Suppressor macrophage treated with lipopolysaccharide for 4 hours (primary cell): ENCODE measurements at places on chromosomes 1 and 21.

- no peak for DNase-seq
These were observed 108.1 kb downstream of the ATG4C start for GRCh38 chr1:62891956-62892562.

DNA sequence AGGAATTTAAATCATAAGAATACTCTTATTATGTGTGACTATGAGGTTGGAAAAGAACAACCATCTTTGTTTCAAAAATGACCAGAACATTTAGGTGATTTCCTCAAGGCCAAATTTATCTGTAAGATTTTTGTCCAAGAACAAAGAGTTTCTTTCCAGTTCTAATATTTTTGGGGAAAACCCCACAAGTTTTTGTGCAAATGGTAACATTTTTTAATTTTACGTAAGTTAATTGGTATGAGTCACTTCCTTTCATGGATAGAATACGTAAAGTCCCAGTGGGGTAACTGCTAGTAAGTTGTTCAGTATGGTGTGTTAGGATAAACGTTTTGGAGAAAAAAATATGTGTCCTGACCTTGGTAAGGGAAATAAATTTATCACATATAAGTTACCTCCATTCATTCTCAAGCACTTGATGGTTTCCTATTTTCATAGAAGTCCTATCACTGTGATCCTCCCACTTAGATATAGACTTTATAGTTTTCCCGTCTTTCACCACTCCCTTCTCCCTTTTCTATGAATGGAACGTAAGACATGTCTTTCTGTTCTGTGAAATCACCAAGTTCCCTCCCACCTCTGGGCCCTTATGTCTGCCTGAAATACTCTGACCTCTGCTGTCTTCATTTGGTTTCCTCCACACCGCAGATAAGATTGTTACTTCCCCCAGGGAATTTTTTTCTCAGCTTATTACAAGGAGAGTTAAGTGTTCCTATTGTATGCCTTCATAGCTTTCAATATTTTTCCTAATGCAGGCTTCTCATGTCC lies 34.9 kb upstream of the TSNAX start:
- peak; percentile 68 for DNase-seq

DNA sequence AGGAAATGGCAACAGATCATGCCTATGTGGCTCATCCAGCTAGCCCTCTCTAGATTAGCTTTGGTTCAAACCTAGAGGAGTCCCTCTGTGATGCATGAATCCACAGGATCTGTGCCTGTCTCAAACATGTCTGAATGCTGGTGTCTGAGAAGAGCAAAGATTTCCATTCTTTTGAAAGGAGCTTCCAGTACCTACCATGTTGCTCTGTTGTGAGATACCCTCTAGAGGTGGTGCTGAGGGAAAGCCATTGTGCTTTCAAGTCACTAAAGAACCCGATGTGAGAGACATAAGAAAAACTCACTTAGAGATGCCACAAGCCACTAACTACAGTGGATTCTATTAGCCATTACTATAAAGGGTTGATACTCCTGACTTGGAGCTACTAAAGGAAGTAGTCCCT lies 103.6 kb downstream of the LRRC40 start:
- DNase-seq = no peak

GRCh38 chr1:35316264-35316663 lies 47.8 kb downstream of the ZMYM4 start:
- no peak for DNase-seq

DNA sequence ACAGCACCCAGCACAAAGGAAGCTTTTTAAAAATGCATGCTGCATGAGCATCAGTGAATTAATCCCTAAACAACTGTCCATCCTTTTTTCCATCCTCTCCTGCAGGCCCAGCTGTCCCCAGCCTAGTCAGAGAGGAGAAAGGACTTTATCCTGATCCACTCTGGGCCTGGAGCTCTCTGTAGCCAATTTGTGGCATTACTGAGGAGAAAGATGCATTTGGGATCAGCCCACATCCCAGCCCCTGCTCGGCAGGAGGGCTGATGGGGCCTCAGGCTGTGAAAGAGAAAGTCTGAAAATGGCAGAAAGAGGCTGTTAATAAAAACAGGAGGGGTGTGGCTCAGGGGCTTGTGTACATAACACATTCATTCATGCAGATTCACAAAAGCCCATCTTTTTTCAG lies 37.5 kb upstream of the ATP2B4 start:
- no peak for DNase-seq

DNA sequence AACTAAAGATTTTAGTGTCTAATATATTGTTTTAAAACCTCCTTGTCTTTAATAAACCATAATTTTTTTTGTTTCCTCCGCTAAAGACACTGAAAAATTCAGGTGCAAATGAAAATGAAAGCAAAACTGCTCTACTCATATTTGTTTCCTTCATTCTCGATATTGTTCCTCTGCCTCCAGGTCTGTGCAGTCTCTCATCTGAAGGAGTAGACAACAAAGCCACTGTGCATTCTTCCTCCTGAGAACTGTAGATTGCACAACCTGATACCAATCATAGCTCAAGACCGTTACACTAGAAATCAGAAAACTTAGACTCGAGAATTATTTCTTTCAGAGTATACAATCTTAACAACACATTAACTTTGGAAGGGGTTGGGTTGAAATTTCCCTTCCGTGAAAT lies 373.1 kb upstream of the CXADR start:
- no peak for DNase-seq

- no peak for DNase-seq
These were observed 94.2 kb downstream of the PRKAB2 start for GRCh38 chr1:147077936-147078605.

GRCh38 chr1:112040891-112041740 lies 51.6 kb upstream of the KCND3 start:
- no peak for DNase-seq

DNA sequence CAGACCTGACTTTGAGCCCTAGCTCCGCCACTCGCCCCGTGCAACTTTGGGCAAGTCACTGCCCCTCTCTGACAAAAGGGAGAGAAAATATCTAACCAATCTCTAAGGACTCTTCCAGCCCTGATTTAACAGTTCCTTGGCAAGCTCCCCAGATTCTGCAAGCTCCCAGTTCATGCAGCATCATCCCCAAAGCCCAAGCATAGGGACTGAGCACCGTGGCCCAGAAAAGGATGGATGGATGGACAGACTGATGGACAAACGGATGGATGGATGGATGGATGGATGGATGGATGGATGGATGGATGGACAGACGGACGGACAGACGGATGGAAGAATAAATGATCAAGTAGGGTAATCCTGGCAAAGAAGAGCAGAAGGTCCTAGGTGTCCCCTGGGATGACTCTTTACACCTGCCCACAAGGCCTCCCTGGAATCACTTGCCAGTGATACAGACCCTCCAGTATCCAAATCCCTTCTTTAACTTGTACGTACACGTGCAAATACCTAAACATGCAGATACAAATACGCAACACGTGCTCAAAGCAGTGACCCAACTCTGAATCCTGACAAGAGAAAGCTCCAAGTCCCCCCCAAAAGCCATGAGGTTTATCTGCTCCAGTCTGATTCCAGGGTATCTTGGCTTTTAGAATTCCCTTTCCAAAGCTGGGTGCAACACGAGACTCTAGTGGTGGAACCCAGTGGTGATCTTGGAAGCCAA lies 16.0 kb downstream of the IFFO2 start:
- no peak for DNase-seq

GRCh38 chr1:167629681-167630567 lies at the start of gene RCSD1:
Gene RCSD1 (plus strand): TSS chr1:167630232. CDS start chr1:167630424, 192 bp downstream.
- peak; percentile 83 for DNase-seq

GRCh38 chr1:151047925-151048644 lies 534 bp downstream of the C1orf56 start:
- DNase-seq = peak; percentile 49

DNA sequence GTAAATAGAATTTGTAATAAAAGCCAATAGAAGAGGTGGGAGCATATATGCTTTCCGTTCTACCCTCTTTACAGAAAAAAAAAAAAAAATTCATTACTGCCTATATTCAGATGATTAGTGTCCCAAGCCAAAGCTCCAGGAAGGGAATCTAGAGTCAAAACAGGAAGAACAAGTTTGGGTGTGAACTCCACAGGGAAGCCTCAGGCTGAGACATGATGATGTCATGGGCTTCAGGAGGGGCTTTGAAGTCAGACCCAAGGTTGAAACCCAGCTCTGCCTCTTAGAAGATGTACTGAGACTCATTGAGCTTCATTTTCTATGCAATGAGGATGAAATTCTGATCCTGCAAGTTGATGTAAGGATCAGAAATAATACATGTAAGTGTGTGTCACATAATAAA lies 250.0 kb upstream of the ADGRL2 start:
- no peak for DNase-seq

DNA sequence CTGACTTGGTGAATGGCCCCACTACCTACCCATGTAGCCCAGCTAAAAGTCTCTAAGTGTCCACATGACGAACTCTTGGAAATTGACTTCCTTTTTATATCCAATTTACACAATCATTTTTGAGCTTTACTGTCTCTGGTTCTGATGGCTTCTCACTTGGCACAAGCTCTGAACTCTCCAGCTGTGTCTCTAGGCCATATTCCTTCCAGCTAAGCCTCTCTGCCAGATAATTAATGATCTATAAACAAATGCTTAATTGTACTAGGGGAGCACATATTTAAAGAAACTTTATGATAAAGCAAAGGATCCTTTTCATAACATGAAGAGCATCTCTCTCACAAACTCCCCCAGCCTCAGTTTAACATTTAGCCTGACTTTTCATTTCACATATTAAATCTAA lies 16.3 kb upstream of the BEND5 start:
- no peak for DNase-seq

- no peak for DNase-seq
These were observed 178.8 kb upstream of the VAMP3 start for GRCh38 chr1:7592120-7592798.

DNA sequence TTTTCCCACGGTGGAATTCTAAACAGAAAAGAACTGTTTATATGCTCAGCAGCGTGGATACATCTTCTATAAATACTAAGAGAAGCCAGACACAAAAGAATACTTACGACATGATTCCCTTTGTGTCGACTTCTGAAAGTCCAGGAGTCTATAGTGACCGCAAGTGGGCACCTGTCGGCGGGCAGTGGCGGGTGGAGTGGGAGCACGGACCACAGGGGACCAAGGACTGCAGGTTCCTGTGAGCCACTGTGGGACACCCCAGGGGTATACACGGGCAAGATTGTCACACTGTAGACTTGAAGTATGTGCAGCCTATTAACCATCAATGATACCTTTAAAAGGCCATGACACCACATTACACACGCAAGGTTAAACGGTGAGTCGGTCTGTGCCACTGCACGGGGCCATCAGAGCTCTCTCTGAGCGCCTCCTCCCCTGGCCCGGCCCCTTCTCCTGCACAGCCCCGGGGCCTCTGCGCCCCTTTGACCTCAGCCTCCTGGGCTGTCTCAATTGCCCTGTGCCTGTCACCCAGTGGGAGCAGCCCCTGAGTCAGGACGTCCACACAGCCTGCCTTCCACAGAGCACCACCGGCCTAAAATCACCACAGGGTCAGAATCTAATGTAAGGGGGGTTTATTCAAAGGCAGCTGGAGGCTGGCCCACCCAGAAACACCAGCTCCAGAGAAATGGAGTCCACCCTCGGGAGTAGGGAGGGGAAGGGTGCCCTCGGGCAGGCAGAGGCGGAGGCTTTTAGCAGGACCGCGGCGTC lies 90.0 kb upstream of the COL6A1 start:
- DNase-seq = no peak

DNA sequence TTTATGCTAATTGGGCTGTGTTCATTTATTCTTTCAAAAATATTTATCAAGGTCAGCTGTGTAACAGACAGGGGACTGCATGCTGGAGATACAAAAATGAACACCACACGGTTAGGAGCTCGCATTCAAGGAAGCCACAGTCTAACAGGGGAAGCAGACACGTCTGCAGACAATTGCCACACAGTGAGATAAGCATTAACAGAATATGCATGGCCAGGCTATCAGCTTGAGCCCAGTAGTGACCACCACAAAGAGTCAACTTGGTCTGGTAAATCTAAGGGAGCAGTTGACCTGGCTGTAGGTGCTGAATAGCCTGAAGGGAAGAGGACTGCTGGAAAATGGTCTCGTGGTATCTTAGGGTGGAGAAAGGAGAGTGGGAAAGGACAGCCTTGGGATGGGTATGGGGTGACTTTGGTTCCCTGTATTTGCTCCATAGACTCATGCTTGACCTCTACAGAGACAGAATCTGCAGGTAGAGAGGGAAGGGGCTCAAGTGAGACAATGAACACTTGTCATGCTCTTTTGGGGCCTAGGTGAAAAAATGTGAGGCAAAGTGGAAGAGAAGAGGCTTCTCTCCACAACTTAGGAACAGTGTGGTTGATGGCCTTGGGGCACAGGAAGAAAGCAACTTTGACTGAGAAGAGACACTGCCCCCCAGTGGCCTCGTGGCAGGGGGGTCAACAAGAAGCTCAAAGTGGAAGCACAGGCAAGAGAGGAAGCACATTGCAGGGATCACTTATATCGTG lies 7.6 kb upstream of the NPL start:
- DNase-seq = peak; percentile 71

DNA sequence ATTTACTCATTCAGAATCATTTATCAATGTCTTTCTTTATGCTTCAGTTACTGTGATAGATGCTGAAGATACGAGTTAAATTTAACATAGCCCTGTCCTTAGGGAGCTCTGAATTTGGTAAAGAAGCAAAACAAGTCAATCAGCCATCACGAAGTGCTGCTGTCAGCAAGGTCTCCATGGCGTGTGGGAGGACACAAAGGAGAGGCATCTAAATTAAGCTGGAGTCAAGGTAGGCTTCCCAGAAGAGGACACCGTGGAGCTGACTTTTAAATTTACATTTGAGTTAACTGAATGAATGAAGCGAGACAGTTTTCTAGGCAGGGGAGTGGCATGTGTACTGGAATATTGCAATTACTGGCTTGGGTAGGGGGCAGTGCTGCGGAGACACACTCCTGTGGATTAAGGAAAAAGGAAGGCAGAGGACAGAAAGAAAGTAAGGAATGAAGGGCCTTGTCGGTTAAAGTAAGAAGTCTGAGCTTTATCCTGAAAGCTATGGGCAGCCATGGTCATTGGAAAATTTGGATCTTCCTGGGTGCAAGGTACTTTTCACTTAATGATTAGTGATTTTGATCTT lies 41.3 kb upstream of the C1orf87 start:
- DNase-seq = no peak

GRCh38 chr1:12232221-12232620 lies 2.4 kb downstream of the VPS13D start:
- DNase-seq = no peak

DNA sequence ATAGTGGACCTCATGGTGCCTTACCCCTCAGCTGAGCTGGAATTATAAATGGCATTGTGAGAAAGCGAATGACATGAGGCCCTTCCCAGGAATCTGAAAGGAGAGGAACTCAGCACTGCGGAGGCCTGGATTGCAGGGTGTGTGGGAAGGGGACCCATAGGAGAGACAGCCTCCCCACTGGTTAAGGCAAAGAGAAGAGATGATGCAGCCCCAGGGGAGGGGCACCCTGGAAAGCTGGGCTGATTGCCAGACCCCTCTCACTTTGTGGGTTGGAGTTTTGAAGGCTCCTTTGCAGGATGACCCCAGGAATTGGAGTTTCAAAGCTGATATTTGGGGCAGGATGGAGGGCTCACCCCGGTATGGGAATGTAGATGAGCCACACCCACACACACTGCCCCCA lies 2.0 kb downstream of the NPPB start:
- no peak for DNase-seq

GRCh38 chr1:175521249-175522040 lies 221.9 kb downstream of the TNR start:
- no peak for DNase-seq

GRCh38 chr1:7644961-7645750 lies 125.9 kb upstream of the VAMP3 start:
- DNase-seq = no peak
